Panc1 (cell line): ENCODE measurements at places on chromosomes 5 and 9. TPM values are rescaled to one million over a fixed set of nuclear protein-coding genes. Genes with fewer than 3 reads are reported as not detected.

GRCh38 chr5:55577353-55578060, 42.7 kb upstream of the PLPP1 start:
- H3K4me1 ChIP-seq, result no peaks in the 10 kb centered on the region
- H3K27ac ChIP-seq, result no peak overlapping the region
- H3K27me3 ChIP-seq, result no peaks in the 10 kb centered on the region
- DNase-seq, result no peak
- H3K36me3 ChIP-seq, result no peaks in the 10 kb centered on the region

- no peak overlapping the region for H3K27ac ChIP-seq
- DNase-seq, result no peak
- H3K4me3 ChIP-seq, result no peak overlapping the region
- H3K4me1 ChIP-seq, result no peaks in the 10 kb centered on the region
- H3K36me3 ChIP-seq, result no peaks in the 10 kb centered on the region
These were observed 140.2 kb downstream of the PAX5 start for GRCh38 chr9:36893911-36894310.

DNA sequence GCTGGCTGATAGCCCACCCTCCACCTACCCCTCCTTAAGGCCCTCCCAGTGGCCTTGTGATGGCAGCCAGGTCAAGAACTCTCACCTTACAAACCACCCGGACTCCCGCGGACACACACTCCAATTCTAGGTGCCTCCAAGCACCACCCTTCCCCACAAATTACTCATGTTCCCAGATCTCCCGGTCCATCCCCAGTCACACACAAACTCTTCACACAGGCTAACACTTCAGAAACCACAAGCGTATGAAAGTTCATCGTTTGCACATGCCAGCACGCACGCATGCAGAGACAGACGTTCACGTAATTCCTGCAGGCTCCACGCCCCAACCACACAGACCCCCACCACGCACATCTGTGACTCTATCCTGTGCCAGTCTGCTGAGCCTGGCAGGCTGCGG, 18.0 kb downstream of the NR5A1 start:
- H3K27me3 ChIP-seq, result no peaks in the 10 kb centered on the region
- no peaks in the 10 kb centered on the region for H3K36me3 ChIP-seq
- no peak for DNase-seq
- no peak overlapping the region for H3K27ac ChIP-seq
- H3K4me3 ChIP-seq, result no peak overlapping the region
- H3K4me1 ChIP-seq, result no peaks in the 10 kb centered on the region

The IFNB1 gene
- total RNA-seq, result not detected

The NFIB gene
- total RNA-seq, result 26.7 TPM

The SV2C gene
- not detected for total RNA-seq
